ENCODE measurements at places on chromosomes 12 and 14. TPM values are rescaled to one million over a fixed set of nuclear protein-coding genes. Genes with fewer than 3 reads are reported as not detected.

DNA sequence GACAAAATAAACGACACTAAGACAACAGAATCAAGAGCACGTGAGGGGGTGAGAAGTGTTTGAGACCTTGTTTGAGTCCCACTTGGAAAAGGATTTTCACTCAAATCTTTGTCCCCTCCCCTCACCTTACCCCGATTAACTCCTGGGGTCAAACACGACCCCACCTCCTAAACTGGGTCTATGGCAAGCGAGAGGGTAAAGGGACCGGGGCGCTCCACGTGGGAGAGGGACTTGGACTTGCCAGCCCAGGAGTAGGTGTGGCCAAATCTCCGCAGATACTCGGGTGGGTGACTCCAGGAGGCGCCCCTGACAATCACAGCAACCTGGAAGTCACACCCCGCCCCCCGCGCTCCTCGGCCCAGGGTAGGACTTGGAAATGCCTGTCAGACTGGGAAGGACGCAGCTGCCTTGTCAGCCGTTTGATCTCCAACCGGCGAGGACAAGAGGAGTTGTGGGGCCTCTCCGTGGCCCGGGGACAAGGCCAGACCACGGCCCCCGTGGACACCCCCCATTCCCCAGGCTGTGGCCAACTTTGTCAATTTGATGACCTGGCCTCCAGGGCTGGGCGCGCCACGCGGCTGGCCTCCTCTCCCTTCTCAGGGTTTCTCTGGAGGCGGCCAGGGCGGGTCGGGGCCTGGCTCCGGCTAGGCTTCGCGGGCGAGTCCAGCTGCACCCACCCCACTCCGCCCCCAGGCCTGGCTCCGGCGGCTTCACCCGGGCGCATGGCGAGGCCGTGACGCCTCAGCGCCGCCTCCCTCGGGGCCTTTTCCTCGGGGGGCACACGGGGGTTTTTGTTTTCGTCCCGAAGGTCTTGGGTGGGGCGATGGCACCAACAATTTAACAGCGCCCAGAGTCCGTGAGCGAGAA, 1.1 kb upstream of the BCL11B start:
- no peak for DNase-seq

DNA sequence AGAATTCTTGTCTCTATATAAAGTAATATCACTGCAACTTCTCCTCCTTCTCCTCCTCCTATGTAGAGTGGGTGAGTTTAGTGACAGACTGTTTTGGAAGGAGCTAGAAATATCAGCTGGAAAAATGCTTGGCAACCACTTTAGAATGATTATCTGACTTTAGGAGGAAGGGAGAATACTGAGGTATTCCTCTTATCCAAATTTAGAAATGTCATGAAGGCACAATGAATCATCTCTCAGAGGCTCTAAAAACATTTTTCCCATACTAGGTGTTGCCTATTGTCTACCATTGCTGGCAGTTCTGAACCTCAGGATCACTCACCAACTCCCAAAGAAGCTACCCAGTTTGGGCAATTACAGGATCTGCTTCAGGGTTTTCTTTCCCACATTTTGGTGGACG, 306.6 kb upstream of the ATP2B1 start:
- no peak for DNase-seq

DNA sequence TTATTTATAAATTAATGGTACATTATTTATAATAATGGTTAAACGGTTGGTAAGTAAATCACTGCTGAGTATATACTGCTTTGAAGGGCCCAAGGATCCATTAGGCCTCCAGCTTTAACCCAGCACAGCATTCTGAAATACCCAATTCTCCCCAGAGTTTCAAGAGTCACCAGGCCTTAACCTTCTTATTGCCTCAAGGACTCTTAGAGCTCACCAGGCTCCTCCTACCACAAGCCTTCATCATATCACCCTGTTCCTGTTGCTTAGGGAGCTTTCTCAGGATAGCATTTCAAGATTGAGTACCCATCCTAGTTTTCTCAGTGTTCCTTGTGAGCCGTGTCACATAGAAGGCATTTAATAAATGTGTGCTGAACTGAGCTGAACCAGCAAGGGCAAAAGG, 242.5 kb downstream of the FBXL14 start:
- DNase-seq, result no peak

DNA sequence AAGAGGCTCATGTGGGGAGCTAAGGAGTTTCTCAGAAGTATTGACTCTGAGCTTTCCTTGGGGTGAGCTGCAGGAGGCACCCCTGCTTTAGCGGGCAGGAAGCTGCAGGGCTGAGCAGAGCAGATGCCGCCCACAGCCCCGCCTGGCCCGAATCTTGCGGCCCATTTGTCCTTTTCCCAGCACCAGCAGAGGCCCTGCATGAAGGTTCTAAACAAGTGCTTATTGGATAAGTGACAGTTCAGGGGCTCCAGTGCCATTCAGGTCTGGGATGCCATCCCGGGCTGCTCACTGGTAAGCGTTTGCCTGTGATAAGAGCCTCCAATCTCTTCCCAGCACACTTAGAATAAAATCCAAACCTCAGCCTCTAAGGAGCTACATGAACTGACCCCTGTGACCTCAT, 11.4 kb downstream of the RILPL1 start:
- DNase-seq, result no peak

DNA sequence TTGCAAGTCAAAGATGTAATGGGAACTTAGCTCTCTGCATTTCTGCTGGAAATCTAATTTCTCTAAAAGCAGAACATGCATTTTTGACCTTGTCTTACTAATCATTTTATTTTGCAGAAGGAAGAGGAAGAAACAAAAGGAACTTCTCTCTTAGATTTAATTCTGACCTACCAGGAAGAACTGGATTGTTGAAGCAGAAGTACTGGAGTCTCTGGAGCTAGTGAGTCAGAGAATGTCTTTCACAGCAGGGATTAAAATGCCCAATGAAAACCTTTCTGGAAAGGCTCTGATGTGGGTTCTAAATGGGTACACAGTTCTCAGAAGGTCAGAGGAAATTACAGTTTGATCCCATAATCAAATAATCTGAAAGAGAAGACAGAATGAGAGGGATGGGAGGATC, 70.8 kb upstream of the GNG2 start:
- DNase-seq, result no peak

Gene TAS2R42
- total RNA-seq, result not detected

DNA sequence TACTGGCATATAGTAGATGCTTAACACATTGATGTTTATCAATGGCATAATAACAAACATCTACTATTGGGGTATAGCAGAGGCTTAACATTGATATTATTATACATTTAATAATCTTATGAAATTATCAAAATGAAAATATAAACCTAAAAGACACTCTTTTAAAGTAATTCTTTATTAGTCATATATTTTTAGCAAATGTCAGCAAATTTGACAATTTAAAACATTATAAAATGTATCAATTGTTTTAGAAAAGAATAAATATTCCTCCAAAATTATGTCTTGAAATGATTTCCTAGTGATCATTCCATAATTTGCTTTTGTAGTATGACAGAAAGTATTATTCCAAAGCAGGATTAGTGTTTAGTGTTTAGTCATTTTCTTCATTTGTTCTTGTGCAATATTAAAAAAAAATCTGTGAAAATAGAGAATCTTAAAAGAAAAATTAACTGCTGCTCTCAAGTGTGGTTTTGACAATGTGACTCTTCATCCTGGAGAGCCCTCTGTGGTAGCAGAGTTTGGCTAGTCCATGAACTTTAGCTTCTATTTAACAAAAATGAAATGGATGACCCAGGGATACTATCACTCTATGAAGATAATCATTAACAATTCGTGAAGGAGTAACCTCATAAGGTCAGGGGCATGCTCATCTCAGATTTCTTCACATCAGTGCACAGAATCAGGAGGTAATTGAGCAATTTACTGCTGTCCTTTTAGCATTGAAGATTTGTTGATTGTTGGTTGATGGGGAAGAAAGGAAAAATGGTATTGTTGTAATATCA, 1018.5 kb downstream of the LRFN5 start:
- no peak for DNase-seq

All from posterior vena cava (tissue), 2 donors.